Hematopoietic multipotent progenitor cell treated with erythropoietin and hydrocortisone succinate and interleukin-3 and kit ligand, for 6 days (in vitro differentiated cells): ENCODE measurements at places on chromosomes 1 and 21.
A peak's percentile ranks its signal among the peaks of the same experiment; 100 is the strongest.

DNA sequence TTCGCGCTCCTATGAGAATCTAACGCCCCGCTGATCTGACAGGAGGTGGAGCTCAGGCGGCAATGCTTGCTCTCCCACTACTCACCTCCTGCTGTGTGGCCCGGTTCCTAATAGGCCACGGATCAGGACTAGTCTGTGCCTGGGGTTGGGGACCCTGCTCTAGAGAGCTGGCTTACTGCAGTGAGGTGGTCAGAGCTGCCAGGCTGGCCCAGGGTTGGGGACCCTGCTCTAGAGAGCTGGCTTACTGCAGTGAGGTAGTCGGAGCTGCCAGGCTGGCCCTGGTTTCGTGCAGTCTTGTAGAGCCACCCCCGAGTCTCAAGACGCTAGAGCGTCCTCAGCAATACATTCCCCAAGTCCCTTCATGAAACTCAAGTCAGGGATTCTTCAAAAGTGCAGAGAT lies 27.5 kb downstream of the SLC37A1 start:
- no peak for DNase-seq

DNA sequence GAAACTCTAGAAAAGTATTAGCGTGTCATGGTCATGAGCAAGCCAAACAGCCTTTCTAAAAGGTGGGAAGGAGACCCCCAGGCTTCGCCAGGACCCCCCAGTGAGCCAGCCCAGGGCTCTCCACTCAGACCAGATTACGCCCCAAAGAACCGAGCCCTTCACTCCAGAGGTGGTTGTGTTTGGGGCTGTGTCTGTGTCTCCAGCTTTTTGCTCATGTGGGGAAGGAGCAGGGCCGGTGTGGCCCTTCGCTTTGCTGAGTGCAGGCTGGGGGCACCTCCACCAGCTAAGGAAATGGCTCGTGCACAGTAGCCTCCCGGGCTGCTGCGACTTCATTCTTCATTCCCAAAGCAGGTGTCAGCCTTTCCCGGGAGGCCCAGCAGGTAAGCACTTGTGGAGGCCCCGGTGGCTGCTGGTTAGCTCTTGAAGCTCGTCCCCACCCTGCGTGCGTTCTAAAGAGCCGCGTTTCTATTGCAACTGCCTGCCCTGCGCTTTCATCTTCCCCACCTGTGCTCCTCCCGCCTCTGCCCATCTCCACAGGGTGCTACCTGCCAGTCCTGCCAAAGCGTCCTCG lies 531 bp downstream of the TSPEAR start:
- DNase-seq = no peak

DNA sequence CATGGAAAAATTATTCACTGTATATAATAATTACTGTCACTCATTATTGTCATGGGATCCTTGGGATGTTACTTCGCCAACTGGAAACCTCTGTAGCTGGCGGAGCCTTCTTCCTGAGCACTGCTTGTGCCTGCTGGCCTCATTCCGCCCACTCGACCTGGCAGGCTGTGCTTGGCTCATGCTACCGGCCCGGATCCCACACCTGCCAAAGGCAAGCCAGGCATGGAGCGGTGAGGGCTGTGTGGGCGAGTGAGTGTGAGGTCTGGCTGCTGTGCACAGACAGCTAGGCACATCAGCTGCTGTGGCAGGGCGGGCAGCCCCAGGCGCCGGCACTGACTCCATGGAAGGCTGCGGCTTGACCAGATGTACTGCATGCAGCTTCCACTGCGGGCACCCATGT lies 78.4 kb downstream of the DISP1 start:
- no peak for DNase-seq

DNA sequence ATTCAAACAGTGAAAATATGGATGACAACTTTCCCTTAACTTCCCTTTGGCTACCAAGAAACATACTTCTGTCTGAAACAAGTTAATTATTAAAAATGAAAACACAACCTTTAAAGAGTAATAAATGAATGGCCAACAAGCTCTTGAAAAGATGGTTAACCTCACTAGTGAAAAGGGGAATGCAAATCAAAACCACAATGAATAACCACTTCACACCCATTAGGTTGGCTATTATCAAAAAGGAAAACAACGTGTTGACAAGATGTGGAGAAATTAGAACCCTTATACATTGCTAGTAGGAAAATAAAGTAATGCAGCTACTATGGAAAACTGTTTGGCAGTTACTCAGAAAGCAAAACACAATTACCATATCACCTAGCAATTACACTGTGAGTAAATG lies 14.1 kb downstream of the COP1 start:
- no peak for DNase-seq

- DNase-seq = no peak
These were observed 35.3 kb upstream of the NFIA start for GRCh38 chr1:61047061-61047460.

- no peak for DNase-seq
These were observed 296.7 kb upstream of the PTBP2 start for GRCh38 chr1:96424877-96425276.

- DNase-seq = peak; percentile 33
These were observed 72.4 kb upstream of the IFNAR2 start for GRCh38 chr21:33157303-33157702.

GRCh38 chr1:247111259-247111699 lies 7.1 kb upstream of the ZNF669 start:
- DNase-seq = peak; percentile 15

GRCh38 chr1:59903141-59903754 lies 23.3 kb downstream of the CYP2J2 start:
- peak; percentile 59 for DNase-seq

- no peak for DNase-seq
These were observed 83.0 kb upstream of the COL11A1 start for GRCh38 chr1:103191327-103191726.

DNA sequence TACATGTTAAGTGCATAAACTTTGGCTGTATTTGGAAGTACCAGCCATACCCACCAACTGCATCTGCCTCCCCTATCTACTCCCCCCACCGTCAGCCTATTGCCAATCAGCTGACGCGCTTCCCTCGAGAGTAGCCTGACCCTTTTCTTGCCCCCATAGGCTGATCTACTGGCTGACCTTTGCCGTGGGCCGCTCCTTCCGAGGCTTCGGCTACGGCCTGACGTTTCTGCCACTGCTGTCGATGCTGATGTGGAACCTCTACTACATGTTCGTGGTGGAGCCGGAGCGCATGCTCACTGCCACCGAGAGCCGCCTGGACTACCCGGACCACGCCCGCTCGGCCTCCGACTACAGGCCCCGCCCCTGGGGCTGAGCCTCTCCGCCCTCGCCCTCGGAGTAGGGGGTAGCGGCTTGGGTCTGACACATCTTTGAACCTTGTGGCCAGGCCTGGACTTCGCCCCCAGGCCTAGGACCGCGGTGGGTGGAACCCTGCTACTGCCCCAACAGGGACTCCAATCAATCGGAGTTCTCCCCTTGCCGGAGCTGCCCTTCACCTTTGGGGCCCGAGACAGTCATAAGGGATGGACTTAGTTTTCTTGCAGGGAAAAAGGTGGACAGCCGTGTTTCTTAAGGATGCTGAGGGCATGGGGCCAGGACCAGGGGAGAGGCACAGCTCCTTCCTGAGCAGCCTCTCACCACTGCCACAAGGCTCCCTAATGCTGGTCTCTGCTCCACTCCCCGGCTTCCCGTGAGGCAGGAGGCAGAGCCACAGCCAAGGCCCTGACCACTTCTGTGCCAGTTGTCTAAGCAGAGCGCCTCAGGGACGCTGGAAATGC lies 4.0 kb downstream of the GLMP start:
- peak; percentile 91 for DNase-seq

GRCh38 chr1:37533317-37534093 lies 18.9 kb upstream of the MEAF6 start:
- DNase-seq = no peak
